Activated T-cell treated with anti-CD3 and anti-CD28 coated beads, Interleukin-2, amount 50 U/mL, for 1 hour (primary cell): ENCODE measurements at places on chromosomes 13 and 19.

DNA sequence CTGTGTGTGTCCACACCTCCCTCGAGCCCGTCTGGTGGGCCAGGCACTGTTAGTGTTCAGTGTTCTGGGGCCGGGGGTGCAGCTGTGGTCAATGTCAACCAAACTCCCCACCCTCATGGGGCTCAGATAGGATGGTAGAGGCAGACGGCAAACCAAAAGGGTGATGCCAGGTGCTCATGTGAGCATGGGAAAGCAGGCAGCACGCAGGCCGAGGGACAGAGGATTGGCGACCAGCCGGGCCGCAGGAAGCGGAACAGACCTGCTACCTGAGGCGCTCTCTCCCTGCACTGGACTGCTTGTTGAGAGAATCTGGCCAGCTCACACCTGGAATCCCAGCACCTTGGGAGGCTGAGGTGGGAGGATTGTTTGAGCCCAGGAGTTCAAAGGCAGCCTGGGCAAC, 29.1 kb downstream of the DHX34 start:
- no peak for DNase-seq

DNA sequence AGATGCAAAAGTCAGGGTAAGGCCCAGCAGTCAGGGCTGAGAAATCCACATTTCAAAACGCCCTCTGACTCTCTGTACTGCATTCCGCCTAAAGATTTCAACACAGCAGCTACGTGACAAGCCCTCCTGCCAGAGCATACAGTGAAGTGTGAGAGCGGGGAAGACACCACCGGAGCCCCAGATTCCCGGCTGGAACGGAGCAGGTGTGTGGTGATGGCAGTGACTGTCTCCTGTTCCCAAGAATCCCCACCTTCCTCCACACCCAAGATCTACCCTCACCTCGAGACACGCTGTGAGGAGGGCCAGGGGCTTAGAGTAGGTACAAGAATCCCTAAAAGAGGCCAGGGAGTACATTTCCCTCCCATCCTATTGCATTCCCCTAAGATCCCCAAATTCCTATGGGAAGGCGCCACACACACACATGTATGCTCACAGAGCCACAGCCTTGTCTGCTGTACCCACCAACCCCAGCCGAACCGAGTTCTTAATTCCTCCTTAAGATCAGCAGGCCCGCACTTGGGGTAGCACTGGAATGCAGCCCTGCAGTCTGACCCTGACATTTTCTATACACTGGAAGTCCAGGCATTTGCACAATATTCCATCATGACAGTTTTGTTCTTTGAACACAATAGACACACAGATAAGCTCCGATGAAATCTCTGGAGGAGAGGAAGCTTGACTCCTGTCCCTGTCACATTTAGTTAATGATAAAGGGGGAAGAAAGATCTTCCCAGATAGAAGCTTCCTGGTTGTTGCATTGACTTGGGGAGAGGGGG, 102.9 kb downstream of the FOXO1 start:
- no peak for DNase-seq

- DNase-seq = no peak
Measured at GRCh38 chr19:5592531-5593342, 25.0 kb upstream of the TINCR start.

DNA sequence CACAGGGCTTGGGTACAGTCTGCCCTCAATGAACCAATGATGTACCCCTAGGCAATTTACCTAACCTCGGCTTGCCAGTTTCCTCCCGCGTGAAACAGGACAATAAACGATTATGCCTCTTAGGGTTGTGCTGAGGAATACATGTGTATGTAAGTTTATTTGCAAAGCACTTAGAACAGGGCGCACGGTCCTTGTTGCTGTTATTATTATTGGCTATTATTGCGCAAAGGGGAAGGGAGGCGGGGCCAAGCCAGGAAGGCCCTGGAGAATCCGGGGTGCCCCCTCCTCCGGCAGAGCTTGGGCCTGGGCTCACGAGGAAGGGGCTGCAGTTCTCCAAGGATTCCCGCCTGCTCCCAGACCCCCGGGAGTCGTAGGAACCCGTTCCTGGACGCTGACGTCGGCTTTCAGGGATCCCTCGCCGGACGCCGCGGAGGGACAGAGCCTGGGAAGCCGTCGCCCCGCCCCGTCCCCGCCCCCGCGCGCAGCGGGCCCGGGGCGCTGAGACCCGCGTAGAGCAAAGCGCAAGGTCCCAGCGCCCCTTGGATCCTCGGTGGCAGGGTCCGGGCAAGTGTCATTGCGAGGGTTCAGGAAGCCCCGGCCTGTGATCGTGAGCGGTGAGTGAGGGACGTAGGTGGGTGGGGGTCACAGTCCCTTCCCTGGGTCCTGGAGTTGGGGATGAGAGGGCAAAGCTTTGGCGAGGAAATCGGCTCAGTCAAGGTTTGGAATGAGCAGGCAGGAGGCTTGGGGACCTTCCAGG, at the start of gene TMEM91:
Gene TMEM91 (plus strand): TSS at position 293 of the 757 bp plus-strand sequence. CDS start 1,777 bp downstream, outside the sequence.
- peak; percentile 42 for DNase-seq

GRCh38 chr19:18197306-18197705, 4.3 kb downstream of the MPV17L2 start:
- DNase-seq = no peak

- DNase-seq = peak; percentile 2
Measured at GRCh38 chr19:39927076-39927475, 7.4 kb downstream of the FCGBP start.

DNA sequence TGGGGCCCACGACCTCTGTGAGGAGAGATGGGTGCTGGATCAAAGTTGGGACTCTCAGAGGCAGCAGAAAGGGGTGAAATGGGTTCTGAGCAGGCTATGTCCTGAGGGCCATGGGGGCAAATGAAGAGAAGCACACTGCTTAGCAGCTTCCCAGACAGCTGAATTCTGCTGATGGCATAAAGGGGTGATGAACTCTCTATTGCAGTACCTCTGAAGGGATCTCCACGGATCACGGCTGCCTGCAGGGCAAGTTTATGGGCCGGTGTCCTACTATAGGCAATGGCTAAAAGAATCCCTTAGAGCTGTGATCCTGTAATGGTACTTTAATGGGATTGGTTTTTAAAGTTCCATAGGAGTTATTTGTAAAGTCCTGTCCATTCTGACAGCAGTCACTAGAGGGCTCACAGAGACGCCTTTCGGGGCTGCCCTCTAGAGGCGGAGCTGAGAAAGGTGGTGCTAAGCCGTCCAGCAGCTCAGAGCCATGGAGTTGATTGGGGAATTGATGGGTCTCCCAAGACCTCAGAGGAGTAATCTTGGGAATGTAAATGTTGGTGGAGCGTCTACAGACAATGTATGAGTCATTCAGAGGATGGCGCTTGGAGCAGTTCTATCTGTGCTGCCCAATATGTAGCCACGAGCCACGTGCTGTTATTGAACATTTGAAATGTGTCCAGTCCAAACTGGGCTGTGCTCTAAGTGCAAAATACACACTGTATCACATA, 287.3 kb downstream of the COG6 start:
- peak; percentile 70 for DNase-seq

DNA sequence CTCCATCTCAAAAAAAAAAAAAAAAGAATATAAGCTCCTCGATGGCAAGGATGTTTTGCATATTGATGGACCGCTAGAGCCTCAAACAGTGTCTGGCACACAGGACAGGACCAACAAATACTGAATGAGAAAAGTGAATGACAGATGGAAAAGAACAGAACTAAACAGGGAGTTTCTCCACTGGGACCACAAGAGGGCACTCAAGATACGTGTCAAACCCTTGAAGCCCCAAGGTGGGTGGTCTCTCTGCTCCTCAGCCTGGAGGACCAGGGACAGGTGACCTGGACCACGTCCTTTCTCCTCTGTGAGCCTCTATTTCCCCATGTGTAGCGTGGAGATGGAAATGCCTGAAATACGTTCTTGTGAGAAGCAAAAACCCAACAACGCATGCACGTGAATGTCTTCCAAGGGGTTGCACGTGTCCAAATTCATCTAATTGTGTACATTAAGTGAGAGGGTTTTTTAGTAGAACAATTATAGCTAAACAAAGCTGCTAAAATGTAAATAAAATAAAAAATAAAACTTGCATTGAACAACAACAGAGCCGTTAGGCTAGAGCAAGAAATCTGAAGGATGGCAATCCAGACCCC, 5.7 kb upstream of the CDC42EP5 start:
- DNase-seq = no peak

GRCh38 chr19:51143486-51143885, 1.4 kb downstream of the SIGLEC7 start:
- DNase-seq = no peak

- no peak for DNase-seq
Measured at GRCh38 chr13:44307844-44308243, 65.8 kb upstream of the SERP2 start.

DNA sequence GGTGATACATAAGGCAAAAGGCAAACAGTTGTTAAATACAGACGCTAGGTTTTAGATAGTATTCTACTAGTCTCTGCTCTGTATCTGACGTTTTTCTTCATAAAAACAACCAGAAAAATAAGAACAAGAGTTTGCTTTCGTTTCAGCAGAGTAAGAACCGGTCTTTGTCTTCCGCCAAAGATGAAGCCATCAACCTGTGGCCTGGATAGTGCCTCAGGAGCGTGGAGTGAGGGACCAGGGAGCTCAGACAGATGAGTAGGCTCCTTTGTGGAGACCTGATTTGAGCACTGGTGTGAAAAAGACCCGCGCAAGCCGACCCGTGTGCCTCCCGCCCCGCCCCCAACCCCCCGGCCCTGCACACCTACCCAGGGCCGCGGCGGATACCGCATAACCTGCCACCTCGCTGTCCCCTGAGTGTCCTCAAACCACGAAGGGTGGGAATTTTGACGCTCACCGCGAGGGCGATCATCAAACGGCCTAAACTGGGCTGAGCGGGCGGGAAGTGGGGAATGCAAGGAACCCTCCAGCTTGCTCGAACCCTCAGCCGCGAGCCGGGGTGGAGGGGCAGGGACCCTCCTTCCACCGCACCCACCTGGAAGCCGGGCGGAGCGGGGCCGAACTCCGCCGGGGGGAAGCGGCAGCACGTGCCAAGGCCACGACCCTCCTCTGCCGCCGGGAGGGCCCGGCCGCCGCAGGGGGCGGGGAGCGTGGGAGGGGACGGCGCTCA, 866 bp upstream of the LMO7 start:
- DNase-seq = no peak

- DNase-seq = no peak
Measured at GRCh38 chr13:34278780-34279179, 460.8 kb downstream of the RFC3 start.
